Left ventricle myocardium superior (tissue), 1 donor: ENCODE measurements at places on chromosomes 4 and X. TPM values are rescaled to one million over a fixed set of nuclear protein-coding genes. Genes with fewer than 3 reads are reported as not detected.

GRCh38 chrX:120304256-120304655 lies 7.0 kb downstream of the TMEM255A start:
- DNase-seq = no peak

Gene PRDM8
- 1.0 TPM for total RNA-seq

- no peak for DNase-seq
Measured at GRCh38 chr4:173181848-173182247, 13.2 kb downstream of the GALNT7 start.

DNA sequence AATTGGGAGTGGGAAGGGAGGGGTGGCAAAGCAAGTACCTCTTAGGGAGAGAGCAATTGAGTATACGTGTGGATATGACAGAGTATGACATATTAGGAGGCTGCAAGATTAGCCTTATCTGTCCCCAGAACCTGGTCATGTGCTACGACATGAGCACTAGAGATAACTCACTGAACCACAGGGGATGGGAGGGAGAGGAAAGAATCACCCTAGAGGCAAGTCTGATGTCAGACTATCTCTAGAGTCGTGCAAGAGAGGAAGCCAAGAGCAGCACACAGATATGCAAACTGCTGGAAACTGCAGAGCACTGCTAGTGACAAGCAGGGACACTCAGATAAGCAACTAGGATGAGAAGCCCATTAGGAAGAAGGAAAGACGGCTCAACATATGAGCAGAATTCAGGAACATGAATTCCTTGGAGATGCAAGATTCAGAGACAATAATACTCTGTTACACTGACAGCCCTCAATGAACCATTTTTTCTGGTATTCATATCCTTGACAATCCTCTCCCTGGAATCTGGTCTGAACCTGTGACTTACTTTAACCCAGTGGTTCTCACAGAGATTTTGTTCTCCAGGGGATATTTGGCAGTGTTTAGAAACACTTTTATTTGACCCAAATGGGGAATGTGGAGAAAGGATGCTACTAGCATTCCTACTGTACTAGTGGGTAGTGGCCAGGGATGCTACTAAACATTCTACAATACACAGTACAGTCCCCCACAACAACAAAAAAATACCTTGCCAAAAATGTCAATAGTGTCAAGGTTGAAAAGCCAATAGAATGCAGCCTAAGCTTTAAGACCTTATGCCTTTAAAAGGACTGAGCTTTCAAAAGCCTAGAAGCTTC lies 84.0 kb upstream of the BMP2K start:
- no peak for DNase-seq

- no peak for DNase-seq
Measured at GRCh38 chrX:39195156-39195555, 393.9 kb downstream of the MID1IP1 start.

DNA sequence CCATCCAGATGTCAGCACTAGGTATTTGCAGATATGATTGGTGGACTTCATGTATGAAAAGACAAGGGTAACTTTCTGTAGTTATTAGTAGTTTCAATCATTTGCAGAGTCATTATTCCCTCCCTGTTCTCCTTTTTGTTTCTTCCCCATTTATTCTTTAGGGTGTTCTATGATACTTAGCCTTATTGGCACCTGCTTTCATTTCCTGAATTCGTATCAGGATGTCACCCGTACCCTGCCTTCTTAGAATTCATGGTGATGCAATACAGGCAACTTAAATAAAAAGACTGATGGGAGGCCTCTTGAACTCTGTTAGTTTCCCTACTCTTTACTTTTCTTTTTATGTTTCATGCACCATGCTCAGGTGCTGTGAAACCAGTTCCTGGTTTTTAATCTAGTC lies 24.2 kb downstream of the MAGED1 start:
- DNase-seq = no peak

Gene PHEX
- total RNA-seq = 0.10 TPM

Gene CTPS2
- 5.7 TPM for total RNA-seq

DNA sequence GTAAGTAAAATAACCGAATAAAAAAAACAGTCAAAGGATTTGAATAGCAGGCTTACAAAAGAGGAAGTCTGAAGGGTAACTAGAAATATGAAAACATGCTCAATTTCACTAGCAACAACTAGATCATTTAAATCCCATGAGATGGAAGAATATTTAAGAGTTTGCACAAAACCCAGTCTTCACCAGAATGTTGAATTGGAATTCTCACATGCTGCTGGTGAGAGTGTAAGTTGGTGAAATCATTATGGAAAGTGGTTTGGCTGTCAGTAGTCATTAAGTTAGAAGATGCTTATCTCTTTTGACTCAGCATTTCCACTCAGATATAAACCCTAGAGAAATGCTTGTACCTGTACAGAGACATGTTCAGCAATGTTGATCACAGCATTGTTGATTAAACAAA lies 110.1 kb downstream of the PGRMC2 start:
- DNase-seq = no peak

Gene ADH7
- not detected for total RNA-seq

- no peak for DNase-seq
Measured at GRCh38 chr4:99612704-99613103, 38.1 kb downstream of the MTTP start.

GRCh38 chr4:94350095-94350494 lies 7.5 kb upstream of the HPGDS start:
- DNase-seq = no peak

GRCh38 chrX:133399411-133399810 lies 15.9 kb downstream of the GPC4 start:
- no peak for DNase-seq

- DNase-seq = no peak
Measured at GRCh38 chr4:4490041-4490440, 51.8 kb downstream of the STX18 start.

Gene FGF2
- total RNA-seq = 5.2 TPM
